ENCODE measurements at places on chromosomes 2 and 18. TPM values are rescaled to one million over a fixed set of nuclear protein-coding genes. Genes with fewer than 3 reads are reported as not detected.
A peak's percentile ranks its signal among the peaks of the same experiment; 100 is the strongest.

Gene CHRNA1
- polyA plus RNA-seq: 54.0 TPM

Gene SH3BP4
- polyA plus RNA-seq: 9.8 TPM

GRCh38 chr2:197274349-197274748 is 36.2 kb downstream of the ANKRD44 start:
- H3K27ac ChIP-seq: no peak overlapping the region
- H3K36me3 ChIP-seq: no peaks in the 10 kb centered on the region
- DNase-seq: no peak

DNA sequence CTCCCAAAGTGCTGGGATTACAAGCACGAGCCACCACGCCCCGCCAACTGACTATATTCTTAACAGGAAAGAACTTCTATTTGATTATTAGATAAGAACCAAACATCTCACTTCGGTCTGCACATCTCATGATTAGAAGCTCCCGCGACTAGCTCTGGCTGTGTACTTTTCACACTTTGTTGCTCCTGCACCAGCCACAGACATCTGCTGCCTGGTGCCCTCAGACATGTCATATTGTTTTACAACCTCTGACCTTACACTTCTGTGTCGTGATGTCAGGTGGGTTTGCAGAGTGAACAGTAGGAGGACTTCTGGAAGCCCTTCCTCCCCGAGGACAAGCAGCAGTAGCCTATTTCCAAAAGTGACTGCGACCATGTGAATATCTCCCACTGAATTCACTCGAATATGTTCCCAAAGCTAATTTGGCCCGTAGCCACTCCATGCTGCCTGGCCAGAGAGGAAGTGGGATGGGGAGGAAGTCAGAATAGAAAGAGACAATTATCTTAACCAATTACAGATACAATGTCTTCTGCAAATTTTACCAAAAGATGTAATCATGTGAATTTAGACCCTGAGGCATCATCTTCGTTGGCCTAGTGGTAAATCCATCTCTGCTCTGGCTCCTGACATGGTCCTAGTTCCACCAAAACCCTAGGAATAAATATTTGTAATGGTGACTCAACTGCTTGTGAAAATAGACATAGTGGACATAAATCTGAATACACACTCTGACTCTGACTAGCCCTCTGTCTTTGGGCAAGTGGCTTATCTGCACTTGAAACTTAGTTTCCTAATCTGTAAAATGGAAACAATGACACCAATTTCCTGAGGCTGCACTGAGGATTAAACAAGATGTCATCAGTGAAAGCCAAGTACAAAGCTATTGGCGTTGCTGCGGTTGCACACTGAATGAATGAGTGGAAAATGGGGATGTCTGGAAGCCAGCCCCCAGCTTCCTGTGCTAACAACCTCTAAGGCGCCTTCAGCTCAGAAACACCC is 406.1 kb downstream of the LRATD1 start:
- no peak overlapping the region for H3K27ac ChIP-seq
- no peaks in the 10 kb centered on the region for H3K4me1 ChIP-seq
- no peak overlapping the region for H3K4me3 ChIP-seq
- no peaks in the 10 kb centered on the region for H3K36me3 ChIP-seq
- DNase-seq: no peak

DNA sequence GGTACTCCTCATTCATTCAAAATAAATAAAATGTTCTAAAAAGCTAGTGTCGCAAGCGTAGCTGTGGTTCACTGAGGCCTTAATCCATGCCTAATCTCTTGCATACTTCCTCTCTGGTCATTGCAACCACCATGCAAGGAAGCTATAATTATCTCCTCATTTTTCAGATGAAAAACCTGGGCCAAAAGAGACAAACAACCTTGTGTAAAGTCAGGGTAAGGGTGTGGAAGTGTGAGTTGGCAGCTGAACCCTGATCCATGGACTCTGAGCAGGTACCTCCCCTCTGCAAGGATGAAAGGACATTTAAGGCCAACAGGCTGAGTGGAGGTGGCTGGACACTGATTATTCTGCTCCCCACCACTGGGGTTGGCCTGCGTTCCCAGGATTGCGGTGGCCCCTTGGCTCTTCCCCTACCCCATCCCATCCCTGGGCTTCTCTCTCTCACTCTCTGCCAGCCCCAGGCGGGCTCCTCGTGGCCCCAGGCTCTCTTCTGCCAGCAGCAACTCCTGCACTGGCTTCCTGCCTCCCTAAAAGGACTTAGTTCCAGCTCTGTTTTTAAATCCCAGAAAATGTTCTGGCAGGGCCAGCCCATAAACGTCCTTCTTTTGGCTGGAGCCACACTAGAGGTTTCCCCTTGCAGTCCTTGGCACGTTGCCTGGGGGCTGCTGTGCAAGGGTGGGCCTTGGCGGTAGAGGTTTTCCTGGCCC is 72.0 kb upstream of the AFF3 start:
- H3K27me3 ChIP-seq: no peaks in the 10 kb centered on the region
- DNase-seq: no peak
- H3K4me1 ChIP-seq: peaks cover 33% of the 10 kb centered on the region
- H3K4me3 ChIP-seq: no peak overlapping the region
- no peaks in the 10 kb centered on the region for H3K36me3 ChIP-seq
- H3K27ac ChIP-seq: peak overlapping the region; percentile 30

Gene STK16
- 15.8 TPM for polyA plus RNA-seq

GRCh38 chr18:48456838-48457237 is 47.7 kb upstream of the ZBTB7C start:
- no peak overlapping the region for H3K27ac ChIP-seq
- H3K4me1 ChIP-seq: no peaks in the 10 kb centered on the region
- no peak overlapping the region for H3K4me3 ChIP-seq
- no peaks in the 10 kb centered on the region for H3K36me3 ChIP-seq

GRCh38 chr2:100104718-100105677 is 37.4 kb downstream of the AFF3 start:
- H3K27ac ChIP-seq: no peak overlapping the region
- DNase-seq: no peak
- H3K27me3 ChIP-seq: no peaks in the 10 kb centered on the region
- peak overlapping the region; percentile 62 for H3K4me3 ChIP-seq
- no peaks in the 10 kb centered on the region for H3K36me3 ChIP-seq

Gene METTL4
- polyA plus RNA-seq: 4.9 TPM

DNA sequence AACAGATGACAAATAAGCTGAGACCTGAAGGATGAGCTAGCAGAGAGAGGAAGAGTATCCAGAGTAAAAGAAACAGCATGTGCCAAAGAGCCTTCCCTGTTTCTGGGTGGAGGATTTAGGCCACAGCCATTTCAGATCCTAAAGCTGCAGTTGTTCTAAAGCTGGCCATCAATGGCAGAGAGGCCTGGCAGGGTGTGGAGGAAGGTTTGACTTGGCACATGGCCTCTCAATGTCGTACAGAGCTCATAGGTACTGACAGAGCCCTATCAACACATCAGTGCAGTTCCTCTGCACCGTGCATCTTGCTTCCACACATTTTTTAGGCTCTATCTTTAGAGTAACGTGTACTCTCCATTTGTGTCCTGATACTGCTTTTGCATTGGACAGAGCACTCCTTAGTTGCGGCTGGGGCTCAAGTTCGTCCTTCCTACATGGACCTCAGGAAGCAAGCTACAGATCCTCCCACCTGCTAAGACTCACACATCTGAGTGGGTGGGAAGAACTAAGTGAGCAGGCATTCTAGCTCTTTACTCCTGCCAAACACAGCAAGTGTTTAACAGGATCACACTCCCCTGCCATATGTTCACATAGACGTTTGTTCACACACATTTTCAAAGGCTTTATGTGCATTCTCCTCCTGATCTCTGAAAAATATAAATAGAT is 3.0 kb upstream of the CHMP3 start:
- H3K4me1 ChIP-seq: peaks cover 9% of the 10 kb centered on the region
- no peak for DNase-seq
- no peaks in the 10 kb centered on the region for H3K27me3 ChIP-seq

Data from psoas muscle (tissue), 8 donors.